GDM1 (cell line): ENCODE measurements at places on chromosomes 12 and 14.

DNA sequence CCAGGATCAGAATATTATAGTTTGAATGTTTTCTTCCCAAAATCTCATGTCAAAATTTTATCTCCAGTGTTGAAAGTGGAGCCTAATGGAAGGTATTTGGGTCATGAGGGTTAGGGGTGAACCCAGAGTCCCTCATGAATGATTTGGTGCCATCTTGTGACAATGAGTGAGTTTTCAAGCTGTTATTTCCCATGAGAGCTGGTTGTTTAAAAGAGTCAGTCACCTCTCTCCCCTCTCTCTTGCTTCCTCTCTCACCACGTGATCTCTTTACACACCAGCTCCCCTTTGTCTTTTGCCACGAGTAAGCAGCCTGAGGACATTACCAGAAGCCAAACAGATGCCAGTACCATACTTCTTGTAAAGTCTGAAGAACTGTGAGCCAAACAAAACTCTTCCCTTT lies 561.6 kb downstream of the RERGL start:
- no peak for DNase-seq

DNA sequence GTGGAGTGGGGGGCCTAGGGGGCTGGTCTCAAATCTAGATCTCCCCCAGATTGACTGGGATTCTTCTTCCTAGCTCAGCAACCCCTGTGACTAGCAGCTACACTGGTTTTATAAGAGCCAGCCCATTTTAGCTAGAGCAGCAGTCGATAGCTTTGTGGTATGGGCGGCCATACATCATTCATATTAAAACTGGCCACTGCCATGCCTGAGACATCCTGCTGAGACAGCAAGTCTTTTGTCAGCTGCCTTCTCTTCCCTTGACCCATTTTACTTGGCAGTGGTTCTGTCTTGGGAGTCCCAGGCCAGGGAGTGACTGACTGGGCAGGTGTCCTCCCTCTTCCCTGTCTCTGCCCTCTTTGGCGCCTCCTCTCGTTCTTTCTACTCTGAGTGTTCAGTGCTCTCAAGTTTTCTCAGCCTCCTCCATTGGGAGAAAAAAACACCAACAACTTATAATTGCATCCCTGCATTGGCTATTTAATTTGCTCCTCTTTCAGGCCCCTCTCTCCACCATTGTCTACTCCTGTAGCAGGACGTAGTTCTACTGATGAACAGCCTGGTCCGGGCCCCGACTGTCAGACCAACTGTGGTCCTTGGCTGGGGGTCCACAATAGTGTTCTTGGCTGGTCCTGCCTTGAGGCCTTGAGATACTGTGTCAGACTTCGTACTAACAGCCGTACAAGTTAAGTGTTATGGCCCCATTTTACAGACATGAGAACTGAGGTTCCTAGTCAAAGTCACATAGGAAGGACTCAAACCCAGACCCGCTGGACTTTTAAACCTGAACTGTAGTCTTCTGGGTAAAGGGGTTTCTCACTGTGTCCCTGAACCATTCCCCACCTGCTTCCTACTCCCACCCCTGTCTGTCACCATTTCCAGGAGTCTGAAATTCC lies 18.3 kb upstream of the JDP2 start:
- no peak for DNase-seq

DNA sequence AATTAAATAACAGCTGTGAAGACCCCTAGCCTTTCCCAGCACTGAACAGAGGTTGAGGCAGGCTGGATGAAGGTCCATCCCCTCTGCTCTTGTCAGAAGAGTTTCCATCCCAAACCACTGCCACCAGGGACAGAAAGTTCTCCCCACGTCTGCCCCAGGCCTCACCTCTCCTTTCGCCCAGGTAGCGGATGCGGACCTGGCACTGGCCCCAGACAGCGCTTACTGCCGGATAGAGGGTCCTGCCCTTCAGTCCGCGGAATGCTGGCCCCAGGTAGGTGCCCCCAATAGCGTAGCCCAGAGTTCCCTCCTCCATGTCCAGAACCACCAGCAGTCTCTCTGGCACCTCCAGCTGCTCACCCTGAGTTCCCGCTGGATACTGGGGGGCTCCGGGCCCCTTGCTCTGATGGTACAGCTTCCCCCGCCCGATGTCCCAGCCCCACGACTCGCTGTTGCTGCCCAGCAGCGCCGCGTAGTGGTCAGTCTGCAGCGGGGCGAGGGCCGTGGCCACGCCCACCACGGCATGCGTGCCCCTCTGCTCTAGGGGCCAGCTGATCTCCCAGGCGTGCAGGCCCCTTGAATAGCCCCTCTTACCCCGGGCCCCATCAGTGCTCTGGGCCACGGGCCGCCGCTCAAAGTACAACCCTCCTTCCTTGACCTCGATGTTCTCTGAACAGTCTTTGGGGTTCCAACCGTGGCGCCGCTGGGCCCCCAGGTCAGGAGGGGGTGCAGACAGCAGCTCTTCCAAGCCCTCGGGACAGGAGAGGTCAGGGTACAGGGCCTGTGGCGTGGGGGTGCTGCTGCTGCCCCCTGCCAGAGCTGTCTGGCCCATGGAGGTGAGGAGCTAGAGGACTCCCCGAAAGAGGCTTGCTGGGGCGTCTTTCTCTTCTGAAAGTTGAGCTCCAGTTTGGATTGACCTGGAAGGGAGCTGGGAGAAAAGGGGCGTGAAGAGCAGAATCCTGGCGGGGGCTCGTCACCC lies 742 bp downstream of the SPSB2 start:
- peak; percentile 65 for DNase-seq

DNA sequence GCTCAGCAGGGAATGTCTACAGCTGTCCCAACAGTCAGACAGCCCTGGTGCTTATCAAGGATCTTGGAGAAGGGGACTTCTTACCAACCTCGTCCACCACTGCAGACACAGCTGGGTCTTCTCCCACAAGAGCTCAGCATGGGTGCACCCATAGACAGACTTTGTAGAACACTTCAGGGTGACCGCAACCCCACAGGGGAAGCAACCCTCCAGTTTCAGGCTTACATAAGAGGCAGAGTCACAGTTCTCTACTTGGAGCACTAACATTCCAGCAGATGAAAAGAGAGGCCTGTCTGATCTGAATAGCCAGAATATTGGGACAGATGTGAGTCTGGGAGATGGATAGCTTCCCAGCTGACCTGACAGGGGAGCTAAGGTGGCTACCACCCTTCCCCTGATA lies 3.5 kb upstream of the CLEC1A start:
- no peak for DNase-seq

DNA sequence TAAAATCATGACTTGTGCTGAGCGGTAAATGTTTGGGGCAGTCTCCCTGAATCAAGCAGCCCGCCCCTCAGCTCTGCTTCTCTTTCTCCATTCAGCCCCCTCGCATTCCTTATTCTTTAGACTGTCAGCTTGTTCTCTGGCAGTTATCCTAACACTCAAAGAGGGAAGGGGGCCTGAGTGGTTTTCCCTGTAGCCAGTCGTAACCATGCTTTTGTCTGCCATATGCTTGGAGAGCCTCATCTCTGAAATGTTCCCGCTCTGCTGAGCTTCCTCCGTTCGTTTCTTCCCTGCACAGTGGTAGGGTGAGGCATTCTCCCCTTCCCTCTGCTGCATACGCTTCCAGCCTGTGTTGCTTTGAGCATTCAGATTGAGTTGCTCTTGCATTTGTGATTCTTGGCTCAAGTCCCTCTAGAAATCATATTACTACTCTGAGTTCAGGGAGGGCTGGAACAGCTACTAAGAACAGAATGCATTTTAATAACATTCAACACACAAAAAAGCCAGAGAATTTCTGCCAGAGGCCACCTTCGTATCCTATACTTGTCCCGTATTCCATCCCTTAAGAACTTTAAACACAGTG lies 119.7 kb downstream of the FBXL14 start:
- DNase-seq: no peak

GRCh38 chr12:77372494-77372893 lies 307.1 kb upstream of the E2F7 start:
- no peak for DNase-seq

DNA sequence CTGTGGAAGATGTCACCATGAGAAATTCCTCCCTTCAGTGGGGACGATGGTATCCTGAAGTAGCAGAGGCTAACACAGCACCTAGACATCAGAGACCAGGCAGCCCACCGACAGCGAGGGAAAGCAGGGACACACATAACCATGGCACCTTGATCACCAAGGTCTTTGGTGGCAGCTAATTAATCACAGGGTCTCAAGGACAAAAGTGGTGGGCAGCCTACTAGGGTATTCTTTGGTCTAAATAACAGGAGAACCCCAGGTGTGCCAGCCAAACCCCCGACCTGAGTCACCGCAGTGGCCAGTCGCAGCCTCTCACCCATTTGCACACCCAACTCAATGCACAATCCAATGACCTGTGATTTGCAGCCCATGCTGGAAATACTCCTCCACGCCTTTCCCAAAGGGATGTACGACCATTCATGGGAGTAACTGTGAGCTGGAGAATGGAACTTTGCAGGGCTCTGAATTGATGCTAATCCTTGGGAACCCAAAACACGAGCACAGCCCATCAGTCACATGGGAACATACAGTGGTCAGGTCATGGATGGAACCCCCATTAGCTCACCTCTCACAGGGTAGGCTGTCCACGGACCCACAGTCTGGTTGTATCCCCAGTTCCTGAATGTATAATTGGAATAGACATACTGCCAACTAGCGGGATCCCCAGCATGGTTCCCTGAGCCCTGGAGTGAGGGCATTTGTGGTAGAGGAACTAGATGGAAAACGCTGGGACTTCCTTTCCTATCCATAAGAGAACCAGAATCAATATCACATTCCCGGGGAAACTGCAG lies 58.7 kb upstream of the C14orf180 start:
- no peak for DNase-seq

DNA sequence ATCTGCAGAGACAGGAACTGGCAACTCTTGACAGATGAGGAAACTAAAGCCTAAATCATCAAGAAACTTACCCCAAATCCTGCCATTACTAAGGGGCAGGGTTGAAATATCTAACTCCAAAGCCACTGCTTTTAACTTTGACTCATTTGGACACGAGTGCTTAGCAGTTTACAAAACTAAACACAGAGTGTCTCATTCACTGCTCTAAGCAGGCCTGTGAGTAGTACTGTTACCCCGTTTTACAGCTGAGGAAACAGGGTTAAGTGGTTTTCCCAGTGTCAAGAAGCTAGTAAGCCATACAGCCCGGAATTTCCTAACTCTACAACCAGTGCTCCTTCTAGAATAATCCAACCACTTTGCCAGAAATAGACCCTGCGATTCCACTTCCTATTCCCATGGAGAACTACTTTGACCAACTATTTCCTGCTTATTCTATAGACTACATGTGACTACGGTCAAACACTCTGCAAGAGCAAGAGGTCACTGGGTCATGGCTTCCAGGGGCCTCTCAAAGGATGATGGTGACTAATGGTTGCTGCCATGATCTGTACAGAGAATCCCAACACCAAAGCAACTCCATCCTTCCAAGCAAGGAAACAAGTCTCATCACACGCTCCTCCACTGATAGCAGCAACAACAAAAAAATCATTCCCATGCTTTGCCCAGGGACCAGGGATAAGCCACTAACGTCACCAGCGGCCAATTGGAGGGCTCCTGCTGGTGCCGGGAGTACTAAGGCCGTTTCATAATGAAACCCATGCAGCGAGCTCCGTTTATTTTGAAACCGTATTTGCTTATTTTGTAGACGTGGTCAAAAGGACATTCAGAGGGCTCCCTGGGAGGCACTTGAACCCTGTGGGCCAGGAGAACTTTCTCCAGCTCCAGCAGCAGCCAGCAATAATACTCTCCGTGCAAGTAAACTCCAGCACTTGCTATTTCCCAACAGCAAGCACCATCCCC lies 56.3 kb downstream of the NUAK1 start:
- DNase-seq: no peak

DNA sequence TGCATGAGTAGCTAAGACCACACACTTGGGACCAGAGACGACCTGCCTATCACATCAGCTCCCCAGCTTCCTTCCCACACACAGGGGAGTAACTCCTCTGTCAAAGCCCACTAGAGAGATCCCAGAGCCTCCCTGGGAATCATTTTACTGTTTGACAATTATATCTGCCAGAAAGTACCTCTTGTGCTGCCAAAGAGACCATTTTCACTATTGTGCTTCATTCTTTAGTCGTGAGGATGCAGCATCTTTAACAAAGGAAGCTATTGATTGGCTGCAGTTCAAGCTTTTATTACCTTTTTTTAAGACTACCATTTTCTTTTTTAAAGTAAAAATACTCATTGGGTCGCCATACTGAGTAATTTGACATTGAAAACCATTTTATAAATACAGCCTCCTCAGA lies 194.5 kb upstream of the RGS6 start:
- DNase-seq: no peak

DNA sequence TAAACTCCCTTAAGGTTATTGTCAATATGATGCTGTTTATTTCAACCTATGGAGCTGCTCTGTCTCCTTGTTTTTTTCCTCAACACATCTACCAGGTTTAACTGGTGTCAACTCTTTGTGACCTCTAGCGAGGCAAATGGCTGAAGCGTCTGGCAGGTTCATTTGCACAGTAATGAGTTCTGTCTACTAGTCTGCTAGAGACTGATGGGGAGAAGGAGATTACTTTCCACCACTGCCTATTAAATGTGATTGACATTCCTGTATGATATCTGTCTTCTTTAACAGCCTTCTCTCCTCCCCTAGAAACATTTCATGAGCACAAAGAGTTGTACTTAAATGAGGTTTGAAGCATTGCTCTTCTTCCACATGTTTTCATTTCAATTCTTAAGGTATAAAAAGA lies 253.7 kb downstream of the SLC6A15 start:
- no peak for DNase-seq

GRCh38 chr14:67532998-67533753 lies at the start of gene PLEKHH1:
PLEKHH1 (plus strand) TSS chr14:67533290; CDS start chr14:67541868, 8,578 bp downstream.
- DNase-seq: peak; percentile 11

DNA sequence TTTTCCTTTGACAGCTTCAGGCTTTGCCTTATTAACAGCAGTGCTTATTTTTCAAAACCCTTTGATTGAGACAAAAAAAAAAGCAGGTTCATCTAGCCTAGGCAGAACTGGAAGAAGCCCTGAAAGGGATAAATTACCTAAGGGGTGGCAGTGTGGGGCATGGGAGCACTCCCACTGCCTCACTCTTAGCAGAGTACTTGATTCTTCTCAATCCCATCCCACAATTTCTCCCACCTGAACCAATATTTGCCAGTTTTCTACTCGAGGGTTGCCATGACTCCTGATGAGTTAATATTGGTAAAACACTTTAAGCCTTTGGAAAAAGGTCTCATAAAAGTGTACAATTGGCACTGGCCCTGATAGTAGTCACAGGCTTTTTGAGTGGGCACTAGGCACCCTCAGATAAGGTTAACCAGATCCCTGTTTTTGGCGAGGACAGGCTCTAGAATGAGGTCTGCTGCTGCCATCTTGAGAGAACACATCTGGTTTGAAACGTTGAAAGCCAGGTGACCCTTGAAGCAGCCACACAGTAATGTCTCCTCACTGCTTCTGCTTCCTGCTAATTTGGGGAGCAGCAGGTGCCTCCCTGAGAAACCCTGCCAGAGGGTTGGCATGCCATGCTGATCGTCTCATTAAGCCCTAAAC lies 320.0 kb downstream of the RAD51B start:
- no peak for DNase-seq

- DNase-seq: no peak
Measured at GRCh38 chr12:84772281-84772680, 140.3 kb downstream of the SLC6A15 start.
